Smooth muscle cell of the brain vasculature (primary cell): ENCODE measurements at places on chromosomes 2 and 18.

- DNase-seq: no peak
Measured at GRCh38 chr18:59760212-59760611, 63.0 kb upstream of the CCBE1 start.

- DNase-seq: no peak
Measured at GRCh38 chr2:20126040-20126439, 74.6 kb upstream of the LAPTM4A start.

- DNase-seq: no peak
Measured at GRCh38 chr2:23413641-23414040, 28.7 kb downstream of the KLHL29 start.

DNA sequence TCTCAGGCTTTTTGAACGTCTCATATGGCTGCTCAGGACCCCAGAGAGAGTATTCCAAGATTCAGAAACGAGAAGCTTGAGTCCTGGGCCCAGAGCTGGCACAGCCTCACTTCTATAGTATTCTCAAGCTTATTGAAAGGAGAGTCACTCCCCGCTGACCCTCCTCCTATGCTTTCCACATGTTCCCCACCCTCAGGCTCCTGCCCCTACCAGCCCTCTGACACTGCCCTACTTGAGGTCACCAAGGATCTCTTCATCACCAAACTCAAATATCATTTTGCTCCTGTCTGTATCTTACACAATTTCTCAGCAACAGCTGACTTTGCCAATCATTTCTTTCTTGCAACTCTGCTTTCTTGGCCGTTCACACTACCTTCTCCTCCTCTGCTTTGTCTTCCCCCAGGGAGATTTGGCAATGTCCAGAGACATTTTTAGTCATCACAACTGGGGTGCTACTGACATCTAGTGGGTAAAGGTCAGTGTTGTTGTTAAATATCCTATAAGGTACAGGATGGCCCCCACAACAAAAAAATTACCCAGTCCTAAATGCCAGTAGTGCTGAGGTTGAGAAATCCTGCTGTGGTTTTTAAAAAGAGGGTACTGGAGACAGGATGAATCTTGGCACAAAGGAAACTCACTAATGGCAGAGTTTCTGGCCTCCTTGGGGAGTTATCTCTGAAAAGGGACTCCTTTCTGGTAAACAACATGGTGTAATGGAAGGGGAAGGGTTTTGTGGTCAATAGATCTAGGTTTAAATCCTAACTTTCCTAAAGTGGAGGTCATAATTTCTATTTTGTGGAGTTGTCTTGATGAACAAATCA, 26.9 kb upstream of the INSIG2 start:
- no peak for DNase-seq

- peak; percentile 6 for DNase-seq
Measured at GRCh38 chr2:175167076-175167791, 769 bp downstream of the ATF2 start.

GRCh38 chr2:207704078-207704477, 7.4 kb upstream of the CCNYL1 start:
- DNase-seq: no peak

- DNase-seq: no peak
Measured at GRCh38 chr2:46388881-46389280, 90.5 kb upstream of the TMEM247 start.

DNA sequence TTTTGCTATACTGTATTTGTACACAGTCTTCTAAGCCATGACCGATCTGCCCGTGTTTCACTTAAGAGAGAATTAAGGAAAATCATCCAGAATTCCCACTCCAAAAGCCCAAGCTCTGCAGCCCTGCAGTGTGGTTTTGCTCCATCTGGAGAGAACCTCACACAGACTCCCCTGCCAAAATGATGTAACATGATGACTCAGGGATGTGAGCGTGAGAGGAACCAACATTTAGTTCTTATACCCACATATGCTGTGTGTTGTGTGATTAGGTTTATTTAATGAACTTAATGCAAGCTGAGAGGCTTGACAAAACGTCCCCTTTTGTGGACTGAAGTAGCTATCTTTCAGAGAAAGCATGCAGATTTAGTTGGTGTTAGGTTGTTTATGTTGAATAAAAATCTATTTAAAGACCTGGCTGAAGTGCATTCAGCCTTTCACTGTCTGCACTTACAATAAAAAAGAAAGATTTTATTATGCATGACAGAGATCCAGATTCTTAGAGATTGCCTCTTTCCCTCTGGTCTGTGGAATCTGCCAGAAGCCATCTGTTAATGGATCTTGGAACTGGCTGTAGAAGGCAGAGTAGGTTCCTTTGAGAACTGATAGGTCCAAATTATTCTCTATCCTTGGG, 6.3 kb downstream of the RAB12 start:
- peak; percentile 40 for DNase-seq

DNA sequence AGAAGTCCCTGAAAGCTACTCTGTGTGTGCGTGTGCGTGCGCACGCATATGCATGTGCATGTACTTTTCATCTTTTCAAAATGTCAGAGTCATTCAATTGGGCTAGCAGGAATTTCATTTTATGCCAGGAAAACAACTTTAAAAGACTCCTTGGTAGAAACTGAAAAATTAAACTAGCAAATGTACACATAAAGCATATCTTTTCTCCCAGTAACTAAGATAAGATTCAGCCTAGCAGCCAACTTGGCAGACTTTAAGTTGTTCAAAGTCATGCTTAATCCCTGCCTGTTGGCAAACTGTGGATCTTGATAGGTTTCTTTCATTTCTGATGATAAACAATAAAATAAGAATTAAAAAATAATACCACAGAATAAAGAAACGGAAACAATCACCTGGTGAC, 1129.1 kb downstream of the LRP1B start:
- no peak for DNase-seq

- peak; percentile 54 for DNase-seq
Measured at GRCh38 chr2:54482715-54483114, 26.6 kb downstream of the SPTBN1 start.

DNA sequence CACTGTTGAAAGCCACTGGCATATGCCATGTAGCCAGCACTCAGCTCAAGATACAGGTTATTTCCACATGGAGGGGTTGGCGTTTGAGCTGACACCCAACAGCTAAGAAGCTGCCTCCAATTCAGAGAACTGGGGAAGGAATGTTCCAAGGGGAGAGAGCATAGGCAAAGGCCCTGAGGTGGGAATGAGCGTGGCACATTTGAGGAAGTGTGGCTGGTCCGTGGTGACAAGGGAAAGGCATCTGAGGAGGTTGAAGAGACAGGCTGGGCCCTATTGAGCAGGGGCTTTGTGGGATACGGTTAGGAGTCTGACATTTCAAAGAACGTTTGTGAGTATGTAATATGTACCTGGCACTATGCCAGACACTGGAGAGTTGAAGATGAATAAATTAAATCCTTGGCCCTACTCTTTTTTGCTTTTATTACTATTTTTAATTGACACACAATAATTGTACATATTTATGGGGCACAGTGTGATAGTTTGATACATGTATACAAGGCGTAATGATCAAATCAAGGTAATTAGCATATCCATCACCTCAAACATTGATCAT, 27.6 kb upstream of the TMBIM1 start:
- no peak for DNase-seq

- DNase-seq: no peak
Measured at GRCh38 chr2:102004581-102004980, 12.8 kb downstream of the IL1R2 start.

GRCh38 chr2:74515981-74516633, 1.9 kb downstream of the TLX2 start:
- DNase-seq: no peak

DNA sequence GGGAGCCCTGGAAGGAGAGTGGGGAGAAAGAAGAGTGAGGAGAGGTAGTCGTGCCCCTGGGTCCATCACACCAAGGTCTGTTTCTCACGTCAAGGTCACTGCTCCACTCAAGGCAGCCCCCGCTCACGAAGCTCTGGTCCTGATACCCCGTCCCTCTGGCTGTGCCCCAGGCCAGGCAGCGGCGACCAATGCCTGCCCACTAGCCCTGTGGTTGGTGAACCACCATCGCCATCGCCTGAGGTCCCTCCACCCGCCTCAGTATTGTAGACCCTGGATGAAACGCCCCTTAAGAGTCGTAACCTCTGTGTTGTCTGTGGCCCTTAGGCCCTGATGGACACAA, 378.3 kb upstream of the MYT1L start:
- no peak for DNase-seq

DNA sequence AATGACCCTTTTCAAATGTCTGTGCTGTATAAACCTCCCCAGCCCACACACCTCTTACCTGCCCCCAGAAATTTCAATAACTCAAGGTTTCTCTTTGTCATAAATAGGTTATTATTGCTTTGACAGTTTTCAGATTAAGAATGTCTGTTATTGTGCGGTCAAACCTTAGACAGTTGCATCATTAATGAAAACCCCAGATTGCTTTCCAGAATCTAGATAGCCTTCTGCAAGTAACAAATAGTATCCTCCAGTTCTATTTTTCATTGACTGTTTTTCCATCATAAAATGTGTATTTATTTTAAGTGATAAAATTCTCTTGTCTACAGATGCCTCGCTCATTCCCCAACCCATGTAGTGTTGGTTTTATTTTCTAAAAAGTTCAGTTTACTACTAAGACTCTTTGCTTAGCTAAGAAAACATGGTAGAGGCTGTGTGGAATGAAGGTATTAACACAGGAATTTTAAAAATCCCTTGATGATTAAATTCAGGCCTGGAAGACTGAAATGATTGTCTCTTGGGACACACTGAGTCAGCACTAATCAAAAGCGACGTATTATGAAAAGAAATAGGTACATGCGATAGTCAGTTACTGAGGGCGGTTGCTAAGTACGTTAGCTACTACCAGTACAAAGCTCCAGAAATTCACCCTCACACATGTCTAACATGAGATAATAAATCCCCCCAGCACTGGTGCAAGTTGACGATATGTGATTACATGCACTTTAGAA, 38.4 kb upstream of the ITGAV start:
- no peak for DNase-seq

DNA sequence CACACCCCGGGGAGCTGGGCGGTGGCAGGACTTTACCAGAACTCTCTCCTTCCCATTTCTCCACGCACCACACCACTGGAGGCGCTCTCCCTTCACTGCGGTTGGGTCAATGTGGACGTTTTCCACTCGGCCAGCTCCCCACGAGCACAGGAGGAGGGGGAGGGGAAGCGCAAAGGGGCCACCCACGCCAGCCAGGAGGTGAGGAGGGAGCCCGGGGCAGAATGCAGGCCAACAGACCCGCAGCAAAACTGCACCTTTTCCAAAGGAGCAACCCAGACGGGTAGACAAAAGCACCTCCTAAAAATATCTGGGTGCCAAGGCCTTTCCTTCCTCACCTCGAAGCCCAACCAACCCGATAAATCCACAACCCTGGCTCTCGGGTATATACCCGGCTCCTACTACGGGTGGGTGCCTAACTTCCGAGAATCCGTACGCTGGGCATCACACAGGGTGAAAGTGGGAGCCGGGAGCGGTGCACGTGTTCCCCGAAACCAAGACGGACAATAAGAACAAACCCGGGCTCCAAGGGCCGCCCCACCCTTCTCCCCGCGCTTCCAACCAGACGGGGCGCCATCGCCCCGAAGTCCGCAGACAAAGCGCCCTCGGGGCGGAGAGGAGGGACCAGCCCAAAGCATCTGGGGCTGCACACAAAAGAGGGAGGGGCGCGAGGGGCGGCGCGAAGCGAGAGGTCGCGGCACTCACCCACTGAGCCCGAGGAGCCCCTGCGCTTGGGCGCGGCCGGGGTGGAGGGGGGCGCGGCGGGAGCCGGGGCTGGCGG, 1.0 kb downstream of the RTN4 start:
- no peak for DNase-seq

DNA sequence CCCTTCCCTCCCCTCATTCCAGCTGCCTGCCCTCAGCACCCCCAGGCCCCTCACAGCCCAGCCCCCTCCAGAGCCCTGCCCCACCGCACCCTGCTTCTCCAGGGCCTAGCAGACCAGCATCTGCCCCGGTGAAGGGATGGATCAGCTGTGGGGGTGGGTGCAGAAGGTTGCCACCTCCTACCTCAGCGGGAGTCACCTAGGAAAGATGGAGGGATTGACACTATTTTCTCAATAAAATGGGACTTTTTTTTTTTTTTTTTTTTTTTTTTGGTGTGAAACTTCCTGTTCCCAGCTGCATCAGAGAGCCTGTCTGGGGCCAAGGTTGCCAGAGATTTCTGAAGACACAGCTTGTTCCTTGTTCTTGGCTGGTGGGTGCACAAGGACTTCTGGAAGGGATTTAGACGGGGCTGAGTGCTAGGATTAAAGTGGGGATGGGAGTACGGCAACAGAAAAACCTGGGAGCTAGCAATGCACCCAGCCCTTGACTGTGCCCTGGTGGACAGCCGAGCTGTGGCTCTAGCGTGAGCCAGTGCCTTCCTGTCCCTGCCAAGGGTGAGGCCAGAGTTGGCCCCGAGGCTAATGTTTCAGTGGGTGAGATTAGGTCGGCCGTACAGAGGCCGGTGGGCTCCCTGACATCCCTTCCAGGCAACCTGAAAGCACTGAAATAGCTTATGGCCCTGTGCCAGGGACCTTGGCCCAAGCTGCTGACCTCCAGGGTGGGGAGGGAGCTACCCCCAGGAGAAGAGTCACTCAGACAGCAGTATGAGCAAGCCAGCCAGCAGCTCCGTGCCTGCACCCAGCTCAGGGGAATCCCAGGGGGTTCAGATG, 4.6 kb downstream of the B3GNT7 start:
- no peak for DNase-seq

DNA sequence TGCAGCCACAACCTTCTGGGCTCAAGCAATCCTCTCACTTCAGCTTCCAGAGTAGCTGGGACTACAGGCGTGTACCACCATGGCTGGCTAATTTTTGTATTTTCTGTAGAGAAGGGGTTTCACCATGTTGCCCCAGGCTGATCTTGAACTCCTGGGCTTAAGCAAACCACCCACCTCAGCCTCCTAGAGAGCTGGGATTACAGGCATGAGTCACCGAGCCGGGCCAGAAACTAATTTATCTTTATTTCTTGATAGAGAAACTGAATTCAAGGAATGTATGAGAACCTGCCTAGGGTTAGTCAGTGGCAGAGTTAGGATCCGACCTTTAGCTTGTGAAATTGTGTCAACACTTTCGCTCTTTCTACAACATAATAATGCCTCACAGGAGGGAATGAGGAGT, 19.3 kb upstream of the ITGAV start:
- DNase-seq: no peak
